ENCODE measurements at places on chromosomes 11 and 22.

DNA sequence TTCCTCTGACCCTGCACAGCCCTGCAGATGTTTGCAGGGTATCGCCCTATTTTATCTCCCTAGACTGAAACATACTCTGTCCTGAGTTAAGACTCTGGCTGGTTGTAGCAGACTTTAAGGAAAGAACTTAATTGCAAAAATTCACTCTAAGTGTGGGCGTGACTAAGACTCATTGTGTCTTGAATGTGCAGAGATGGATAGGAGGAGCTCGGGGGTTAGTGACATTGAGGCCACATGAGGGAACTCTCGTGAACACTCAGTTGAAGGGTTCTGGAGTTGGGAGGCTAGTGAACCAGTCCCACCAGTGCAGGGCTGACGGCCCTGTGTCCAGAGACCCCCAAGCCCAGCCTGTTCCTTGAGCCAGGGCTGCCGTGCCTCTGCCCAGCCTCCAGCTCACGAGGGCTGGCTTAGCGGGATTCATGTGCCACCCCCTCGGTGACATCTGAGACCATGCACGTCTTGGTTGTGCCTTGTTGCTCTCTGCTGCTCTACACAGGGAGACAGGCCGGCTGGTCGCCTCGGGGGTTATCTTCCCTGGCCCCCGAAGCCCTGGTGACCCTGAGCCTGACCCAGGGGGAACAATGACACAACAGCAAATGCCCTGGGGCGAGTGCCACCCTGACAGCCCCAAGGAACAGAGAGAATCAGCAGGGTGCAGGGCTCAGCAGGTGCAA is 11.4 kb upstream of the TBX1 start:
- DNase-seq, result no peak

DNA sequence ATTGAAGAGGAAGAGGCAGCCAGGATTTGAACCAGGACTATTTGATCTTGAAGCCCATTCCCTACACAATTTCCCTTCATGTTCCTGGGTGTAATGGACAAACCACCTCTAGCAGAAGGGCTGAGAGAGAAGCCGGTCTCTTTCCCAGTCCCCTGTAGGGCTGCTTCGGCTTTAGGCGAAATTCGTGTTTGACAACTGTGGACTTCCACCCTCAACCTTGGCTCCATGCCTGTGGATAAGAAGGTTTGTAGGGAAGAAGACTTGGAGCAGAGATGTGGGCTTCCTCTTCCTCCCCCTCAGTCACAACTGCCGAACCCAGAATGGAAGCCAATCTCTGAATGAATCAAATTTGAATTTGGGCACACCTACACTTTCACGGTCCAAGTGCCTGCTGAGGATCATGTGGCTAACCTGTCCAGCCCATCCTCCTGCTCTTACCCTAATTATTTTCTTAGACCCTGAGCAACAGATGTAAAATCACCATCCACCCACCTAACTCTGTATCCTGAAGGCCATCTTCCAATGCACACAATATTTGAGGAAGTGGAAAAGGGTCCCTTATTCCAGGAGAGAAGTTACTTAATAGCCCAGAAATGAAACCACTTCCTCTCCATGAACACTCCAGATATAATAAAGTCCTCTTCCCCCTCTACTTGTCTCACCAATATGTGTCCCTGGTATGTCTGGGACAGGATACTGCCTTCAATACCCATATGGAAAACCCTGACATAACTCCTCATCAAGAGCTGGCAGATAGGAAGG is 10.1 kb upstream of the SCN2B start:
- no peak for DNase-seq

GRCh38 chr11:27075192-27075591 is 34.6 kb downstream of the BBOX1 start:
- DNase-seq, result no peak

GRCh38 chr11:27097551-27097950 is 56.9 kb downstream of the BBOX1 start:
- no peak for DNase-seq

DNA sequence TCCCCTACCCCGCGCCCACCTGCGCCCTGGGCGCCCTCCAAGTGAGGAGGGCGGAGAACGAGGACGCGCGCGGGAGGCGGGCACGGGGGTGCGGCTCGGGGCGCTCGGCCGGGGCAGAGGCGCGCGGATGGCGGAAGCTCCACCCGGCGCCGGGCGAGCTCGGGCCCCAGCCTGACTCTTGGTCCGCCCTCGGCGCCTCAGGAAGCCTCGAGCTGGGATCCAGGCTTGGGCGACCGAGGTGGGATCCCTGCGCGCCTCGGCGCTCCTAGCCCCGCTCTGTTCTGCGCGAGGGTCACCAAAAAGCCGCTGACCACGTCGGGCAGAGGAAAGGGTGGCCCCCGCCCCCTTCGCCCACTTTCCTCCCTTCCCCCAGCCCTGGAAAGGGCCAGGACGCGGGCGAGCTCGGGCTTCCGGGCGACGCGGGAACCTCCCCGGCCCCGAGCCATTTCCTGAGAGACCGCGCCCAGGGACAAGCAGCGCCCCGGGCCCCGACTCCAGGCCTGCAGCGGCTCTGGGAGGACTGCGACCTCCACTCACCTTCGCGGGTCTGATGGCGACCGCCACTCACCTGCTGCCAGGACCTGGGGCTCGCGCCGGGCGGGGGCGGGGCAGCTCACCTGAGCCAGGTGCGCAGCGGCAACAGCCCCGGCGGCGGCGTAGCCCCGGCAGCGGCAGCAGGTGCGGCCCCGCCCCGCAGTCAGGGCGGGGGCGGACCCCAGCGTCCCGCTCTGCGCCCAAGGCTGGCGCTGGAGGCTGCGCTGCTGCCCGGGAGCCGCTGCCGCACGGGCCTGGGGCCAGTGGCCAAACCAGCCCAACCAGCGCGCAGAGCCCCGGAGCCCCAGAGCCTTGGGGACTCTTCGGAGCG is 2.2 kb upstream of the SIGIRR start:
- no peak for DNase-seq

- DNase-seq, result no peak
Observed at GRCh38 chr11:44516688-44517507, 48.6 kb upstream of the CD82 start.

DNA sequence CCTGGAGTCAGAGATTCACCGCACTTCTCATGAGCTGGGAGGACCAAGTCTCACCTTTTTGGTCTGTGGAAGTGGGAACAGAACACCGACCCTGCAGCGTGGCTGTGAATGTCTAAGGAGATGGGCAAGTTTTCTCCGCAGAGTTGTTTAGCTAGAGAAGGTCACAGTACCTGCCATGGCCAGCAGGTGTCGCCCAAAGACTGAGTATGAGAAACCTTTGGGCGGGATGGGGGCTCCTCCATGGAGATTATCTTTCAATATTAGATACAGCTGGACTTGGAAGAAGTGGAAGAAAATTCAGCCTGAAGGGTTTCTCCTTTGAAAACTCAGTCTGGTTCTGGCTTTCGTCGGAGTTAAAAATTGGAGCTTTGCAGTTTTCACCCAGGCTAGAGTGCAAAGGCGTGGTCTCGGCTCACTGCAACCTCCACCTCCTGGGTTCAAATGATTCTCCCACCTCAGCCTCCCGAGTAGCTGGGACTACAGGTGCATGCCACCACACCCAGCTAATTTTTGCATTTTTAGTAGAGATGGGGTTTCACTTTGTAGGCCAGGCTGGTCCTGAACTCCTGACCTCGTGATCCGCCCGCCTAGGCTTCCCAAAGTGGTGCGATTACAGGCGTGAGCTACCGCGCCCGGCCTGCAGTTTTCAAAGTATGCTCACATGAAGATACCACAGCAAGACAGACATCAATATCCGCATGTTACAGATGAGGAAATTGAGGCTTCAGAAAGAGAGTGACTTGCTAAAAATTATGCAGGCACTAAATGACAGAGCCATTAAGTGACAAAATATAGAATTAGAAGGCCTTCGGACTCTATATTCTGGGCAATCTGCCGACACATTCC is 10.7 kb upstream of the DSCAML1 start:
- DNase-seq, result no peak

DNA sequence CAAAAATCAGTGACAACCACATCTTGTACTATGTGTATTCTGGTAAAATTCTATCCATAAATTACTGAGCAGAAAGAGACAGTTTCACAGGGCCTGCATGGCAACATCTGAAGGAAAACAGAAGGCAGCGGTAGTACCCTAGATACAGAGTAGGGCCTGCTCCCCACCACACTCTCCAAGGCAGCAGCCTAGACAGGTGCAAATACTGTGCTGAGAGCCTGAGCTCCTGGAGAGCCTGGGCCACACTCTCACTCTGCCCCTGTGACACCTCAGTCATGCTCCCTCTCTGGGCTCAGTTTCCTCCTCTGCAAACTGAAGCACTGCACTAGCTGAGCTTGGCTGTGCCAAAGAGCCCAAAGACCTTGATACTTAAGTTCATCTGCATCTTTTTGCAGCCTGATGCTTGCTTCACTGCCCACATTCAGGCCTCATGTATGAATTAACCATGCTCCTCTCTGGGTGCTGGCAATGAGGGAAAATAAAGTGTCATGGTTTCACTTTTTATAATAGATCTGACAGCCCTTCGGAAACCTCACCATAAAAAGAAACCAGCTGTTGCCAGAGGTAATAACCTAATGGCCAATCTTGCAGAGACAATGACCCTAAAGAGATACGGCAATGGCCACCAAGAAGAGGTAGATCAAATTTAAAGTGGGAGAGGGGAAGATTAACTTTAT is 104.7 kb downstream of the PLEKHA7 start:
- DNase-seq, result no peak

DNA sequence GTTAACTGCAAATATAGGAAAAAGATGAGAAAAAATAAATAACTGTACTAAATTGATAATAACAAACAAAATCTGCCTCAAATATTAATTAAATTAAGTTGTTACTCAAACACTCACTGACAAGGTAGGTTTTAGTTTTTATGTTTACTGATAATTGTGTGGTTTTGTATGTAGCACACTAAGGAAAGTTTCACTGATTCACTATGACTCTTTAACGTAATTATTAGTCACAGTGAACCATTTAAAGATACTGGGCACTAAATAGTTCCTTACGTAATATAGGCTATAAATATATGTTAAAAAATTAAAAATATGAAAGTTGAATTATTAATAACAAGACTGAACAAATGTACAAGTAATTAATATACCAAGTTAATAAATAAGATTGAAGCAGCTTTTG is 2330.0 kb upstream of the RAG2 start:
- no peak for DNase-seq

DNA sequence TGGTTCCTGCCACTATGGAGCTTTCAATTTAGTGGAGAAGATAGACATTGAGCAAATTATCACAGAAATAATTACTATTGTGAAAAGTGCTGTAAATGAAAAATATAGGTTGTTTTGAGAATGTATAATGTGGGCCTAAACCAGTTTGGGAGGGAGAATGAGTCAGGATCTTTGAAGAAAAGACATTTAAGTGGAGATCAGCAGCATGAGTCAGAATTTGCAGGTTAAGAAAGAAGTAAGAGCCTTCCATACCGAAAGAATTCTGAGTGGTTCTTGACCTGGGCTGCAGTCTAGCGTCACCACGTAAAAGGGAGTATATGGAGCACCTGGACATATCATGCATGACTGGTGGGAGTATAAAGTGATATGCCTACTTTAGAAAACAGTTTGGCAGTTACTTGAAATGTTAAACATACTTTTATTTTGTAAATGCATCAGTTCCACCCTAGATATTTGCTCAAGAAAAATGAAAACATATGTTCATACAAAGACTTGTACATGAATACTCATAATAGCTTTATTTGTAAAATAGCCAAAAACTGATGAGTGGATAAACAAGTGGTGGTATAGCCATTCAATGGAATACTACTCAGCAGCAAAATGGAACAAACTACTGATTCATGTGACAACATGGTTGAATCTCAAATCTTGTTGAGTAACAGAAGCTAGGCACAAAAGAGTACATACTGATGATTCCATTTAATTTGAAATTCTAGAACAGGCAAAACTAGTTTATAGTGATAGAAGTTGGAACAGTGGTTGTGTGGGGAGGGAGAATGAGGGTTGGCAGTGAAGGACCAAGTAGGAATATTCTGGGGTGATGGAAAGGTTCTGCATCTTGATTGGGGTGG is 99.2 kb downstream of the STIM1 start:
- DNase-seq, result no peak

DNA sequence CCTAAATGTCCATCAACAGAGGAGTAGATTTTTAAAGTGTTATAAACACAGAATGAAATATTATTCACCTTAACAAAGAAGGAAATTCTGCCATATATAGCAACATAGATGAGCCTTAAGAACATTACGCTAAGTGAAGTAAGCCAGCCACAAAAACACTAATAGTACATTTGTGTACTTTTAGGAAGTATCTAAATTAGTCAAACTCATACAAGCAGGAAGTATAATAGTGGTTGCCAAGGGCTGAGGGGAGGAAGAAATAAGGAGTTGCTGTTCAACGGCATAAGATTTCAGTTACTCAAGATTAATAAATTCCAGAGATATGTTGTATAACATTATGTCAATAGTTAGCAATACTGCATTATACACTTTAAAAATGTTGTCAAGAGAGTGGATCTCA is 181.7 kb upstream of the ZC3H12C start:
- DNase-seq, result no peak

GRCh38 chr11:128462922-128463321 is 124.4 kb downstream of the ETS1 start:
- no peak for DNase-seq

- DNase-seq, result no peak
Observed at GRCh38 chr11:31657091-31657490, 147.5 kb downstream of the ELP4 start.

- DNase-seq, result no peak
Observed at GRCh38 chr11:35618497-35619115, 346 bp downstream of the FJX1 start.

GRCh38 chr11:68665436-68665835 is 18.9 kb upstream of the GAL start:
- no peak for DNase-seq

GRCh38 chr11:67545280-67545679 is 22.0 kb upstream of the CABP2 start:
- DNase-seq, result no peak

- DNase-seq, result no peak
Observed at GRCh38 chr11:2360081-2360642, 16.9 kb upstream of the CD81 start.

DNA sequence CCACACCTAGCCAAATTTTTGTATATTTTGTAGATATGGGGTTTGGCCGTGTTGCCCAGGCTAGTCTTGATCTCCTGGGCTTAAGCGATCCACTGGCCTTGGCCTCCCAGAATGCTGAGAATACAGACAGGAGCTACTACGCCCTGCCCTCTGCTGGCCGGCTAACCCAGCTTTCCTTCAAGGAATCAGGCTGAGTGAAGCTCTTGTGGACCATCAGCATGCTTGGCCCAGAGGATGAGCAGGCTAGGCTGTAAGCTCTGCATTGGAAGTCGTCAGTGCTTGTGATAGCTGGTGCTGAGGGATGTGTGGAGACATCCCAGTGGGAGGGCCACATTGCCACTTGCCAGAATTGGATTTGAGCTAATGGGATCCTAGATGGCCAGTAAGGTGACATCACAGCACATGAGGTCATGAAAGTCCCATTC is 60.6 kb downstream of the MED15 start:
- no peak for DNase-seq
